ENCODE measurements at places on chromosomes 1 and 21.

- no peak for DNase-seq
Observed at GRCh38 chr1:147341246-147341645, 98.8 kb downstream of the CHD1L start.

DNA sequence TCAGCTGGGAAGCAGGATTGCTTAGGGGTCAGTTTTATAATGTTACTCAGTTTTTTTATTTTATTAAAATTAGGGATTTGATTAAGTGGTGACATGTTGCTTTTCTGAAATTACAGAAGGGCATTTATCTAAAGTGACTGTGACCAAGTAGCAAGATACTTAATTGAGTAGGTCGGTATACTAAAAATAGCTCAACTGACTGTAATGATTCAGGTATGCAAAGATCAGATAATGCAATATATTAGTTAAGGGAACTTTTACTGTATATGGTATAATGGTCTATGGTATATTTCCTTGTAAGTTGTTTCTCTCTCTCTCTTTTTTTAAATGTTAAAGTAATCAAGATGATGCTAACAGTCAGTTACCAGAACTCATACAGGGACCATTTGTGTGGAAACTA lies 26.2 kb downstream of the RLF start:
- no peak for DNase-seq

DNA sequence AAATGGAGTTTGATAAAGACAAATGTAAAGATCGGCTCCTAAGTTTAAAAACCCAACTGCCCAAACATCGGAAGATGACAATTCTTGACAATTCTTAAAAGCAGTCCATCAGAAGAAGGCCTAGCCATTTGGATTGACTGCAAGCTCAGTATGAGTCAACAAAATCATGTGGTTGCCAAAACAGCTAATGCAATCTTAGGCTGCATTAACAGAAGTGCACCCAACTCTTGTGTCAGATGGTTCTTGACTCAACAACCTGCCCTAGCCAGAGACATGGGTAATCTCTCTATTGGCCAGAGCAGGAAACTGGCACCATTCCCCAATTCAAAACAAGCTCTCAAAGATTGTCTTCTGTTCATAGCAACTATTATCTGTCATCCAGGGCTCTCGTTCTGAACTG lies 9.9 kb upstream of the NCF2 start:
- peak; percentile 97 for DNase-seq

DNA sequence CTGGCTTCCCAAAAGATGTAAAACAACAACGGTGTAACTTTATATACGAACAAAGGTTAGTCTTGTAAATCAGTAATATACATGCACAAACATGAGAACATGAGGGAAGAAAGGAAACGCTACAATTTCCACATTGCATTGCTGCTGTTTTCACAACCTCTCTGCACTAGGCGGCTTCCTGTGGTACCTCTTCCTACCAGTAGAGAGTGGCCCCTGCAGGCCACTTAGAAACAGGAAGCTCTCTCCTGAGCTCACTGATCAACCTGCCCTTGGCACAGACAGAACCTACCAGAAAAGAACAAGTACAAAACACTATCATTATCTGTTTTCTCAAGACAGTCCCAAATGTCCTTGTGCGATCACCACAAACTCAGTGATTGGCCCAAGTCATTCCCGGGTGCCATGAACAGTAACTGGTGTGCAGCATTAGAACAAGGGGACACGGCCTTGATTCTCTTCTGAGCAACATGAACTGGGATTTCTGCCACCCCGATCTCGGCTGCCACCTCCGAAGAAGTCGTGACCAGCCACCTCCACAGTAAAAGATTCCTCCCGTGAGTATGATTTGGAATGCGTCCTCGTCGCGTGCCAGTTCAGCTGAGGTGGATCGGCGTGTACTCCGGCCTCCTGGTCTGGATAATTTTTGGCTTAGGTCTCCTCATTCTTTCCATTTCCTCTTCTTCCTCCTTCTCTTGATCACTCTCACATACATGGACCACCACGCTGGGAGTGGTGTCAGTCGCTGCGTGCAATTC lies 5.7 kb upstream of the KCNE1 start:
- DNase-seq: peak; percentile 82

GRCh38 chr1:22651941-22652856 lies 837 bp upstream of the C1QB start:
- DNase-seq: peak; percentile 56

DNA sequence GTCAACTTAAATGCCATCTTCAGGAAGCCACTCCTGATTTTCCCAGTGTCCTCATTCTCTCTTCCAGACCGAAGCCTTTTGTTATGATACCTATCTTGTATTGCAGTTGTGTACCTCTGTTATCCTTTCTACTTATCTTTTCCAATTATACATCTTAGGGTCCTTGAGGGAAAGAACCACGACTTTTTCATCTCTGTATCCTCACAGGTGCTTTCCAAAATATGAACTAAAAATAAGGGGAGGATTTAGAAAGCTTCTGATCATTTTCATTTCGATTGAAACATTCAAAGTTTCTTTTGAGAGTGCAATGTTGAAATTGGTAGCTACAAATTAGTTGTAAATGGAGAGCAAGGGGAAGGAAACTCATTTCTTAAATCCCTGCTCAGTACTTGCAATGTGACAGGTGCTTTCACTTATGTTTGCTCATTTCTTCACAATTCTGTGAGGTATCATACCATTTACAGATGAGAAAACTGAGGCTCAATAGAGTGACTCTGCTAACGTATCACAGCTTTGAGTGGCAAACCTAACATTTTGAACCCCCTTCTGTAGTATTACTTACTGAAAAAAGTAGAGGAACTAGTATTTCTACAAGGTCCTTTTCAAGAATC lies 24.2 kb downstream of the SLC19A2 start:
- no peak for DNase-seq

DNA sequence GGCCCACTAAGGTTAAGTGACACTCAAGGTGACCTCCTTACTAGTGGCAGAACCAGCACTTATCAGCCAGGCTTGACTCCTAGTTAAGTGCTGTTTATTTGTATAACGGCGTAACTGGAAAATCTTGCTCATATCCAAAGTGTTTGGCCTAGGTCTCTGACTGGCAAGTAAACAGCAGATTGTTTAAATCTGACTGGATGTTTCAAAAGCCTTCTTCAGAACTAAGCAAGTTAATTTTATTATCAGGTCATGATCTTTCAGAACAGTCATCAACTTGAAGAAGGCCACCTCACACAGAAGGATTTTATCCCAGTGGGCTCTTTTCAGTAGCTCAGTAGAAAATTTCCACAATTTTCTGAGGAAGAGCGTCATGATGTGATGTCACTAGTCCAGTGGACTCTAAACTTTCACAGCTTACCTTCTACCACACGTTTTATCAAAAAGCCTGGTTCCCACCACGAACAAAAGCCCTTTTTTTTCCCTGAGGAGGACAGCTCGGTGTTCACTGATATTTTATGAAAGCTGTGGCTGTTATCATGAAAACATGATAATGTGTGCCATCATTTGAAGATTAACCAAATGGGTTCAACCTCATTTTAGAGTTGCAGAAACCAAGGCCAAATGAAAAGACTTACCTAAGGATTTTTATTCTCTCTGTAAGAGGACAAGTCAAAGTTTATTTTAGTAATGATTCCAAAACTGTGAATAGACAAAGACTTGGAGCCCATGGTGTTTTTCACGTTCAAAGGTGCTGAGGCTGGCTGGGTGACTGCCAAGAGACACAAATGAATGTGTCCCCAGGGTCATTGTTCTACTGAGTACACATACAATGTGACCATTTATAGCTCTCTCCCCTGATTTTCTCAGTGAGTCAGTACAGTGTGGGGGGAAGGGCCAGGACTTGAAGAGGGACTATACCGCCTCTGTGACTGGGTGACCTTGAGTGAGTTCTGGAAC lies 9.1 kb downstream of the SGIP1 start:
- no peak for DNase-seq

GRCh38 chr1:177077006-177077405 lies 87.5 kb downstream of the ASTN1 start:
- DNase-seq: no peak
